H9 (cell line): ENCODE measurements at places on chromosomes 7 and 10.
A peak's percentile ranks its signal among the peaks of the same experiment; 100 is the strongest.

- no peak for DNase-seq
Observed at GRCh38 chr10:61068471-61068870, 124.5 kb upstream of the RHOBTB1 start.

DNA sequence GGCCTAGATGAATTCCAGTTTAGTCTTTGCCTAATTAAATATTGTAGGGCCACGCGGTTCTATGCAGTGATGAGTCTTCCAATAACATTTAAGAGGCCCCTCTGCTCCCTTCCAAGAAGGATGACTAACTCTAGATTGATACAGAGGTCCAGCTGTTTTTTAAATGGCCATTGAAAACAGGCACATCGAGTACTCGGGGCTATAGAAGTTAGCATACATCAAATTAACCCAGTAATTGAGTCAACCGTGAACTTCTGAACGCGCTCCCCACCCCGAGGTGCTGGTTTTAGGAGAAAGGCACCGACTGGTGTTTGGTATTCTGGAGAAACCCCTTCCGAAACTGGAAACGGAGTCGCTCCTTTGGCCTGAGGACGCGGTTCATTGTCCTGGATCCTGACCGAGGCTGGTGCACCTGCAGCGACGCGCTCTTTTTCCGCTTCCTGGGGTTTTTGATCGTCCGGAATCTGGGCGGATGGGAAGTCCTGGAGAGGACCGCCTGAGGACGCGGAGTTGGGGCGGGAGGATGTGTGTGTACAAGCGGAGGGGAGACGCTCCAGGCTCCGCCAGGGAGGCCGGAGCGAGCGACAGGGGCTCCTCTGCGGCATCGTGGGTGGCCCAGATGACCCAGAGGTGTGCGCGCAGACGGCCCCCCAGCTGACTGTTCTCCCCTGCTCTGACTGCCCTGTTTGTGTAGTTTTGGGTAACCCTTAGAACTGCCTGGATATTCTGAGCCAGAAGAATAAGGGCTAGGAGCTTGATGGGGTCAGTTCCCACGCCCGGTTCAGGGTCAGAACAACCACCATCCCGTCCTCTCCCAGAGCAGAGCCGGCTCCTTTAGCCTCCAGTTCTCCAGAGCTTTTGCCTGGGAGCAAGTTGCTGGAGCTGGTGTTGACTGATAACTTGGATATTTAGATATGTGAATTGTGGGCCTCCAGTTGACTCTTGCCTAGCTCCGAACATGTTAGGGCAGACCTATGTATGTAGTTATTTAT lies 711 bp downstream of the FAM221A start:
- peak; percentile 86 for DNase-seq

GRCh38 chr7:92025260-92025659 lies 84.6 kb downstream of the AKAP9 start:
- no peak for DNase-seq

- DNase-seq: no peak
Observed at GRCh38 chr7:93178213-93178612, 30.0 kb upstream of the SAMD9L start.

DNA sequence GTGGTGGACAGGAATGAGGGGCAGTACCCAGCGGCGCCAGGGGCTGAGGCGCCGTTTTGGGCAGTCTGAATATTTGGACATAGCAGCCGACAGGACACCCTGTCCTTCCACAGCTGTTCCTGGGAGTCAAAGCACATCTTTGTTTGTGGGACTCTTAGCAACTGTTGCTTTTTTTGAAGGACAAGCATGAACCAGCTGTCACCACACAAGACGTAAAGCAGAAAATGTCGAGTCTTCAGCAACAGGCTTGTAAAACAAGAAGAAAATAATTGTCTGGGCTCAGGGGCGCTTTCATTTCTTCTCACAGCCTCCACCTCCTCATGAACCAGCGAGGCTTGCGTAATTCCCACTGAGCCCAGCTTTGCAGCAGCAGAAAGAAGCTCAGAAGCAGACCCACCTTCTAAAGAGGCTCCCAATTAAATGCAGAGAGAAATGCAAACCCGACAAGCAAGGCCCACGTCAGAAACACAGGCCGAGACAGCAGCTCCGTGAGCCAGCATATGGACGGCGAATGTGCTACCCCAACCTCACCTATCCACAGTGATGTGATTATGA lies 68.9 kb upstream of the DNAAF5 start:
- DNase-seq: no peak

DNA sequence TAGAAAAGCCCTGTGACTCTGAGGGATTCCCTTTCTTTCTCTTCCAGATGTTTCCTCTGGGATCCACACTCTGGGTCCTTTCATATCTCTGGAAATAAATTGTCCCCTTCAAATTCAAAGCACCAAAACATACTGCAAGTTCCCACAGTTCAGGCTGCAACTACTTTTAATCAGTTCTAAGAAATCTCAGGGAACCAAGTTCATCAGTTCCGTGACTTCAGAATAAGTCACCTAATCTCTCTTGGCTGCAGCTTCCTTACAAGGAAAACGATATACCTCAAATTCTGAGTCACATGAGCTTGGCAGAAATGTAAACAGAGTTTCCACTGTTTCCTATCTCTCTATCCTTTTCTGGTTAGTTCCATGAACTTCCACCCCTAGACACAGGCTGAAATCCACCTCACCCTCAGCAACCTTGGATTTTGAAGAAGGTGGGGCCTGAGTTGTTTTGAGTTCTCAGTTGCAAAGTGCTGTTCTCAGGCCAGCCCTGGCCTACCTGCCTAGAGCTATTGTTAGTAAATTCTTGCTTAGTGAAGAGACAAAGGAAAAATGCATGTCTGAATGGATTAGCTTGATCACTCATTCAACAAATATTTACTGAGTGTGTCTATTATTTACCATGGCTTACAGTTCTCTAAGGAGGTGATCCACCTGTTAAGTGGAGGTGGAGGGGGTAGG lies 59.3 kb upstream of the IL6 start:
- DNase-seq: peak; percentile 77

GRCh38 chr7:149188637-149189259 lies 6.6 kb upstream of the ZNF282 start:
- no peak for DNase-seq

GRCh38 chr10:101580486-101581399 lies 7.3 kb downstream of the POLL start:
- DNase-seq: no peak

DNA sequence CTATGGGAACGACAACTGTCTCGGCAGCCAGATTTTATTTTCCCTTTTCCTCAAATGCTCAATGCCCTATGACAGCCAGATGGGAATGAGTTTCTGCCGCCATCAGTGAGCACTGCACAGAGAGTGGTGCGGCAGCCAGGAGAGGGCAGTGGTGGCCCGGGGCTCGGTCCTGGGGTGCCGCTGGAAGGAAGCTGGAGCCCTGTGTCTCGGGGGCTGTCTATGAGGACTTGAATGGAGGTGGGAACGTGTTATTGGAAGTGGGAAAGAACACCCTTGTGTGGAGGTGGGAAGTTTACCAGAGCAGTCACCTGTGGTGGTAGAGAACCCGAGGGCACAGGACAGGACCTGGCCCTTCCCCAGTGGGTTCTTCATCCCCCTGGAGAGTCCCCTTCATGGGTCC lies 35.8 kb downstream of the JAKMIP3 start:
- DNase-seq: peak; percentile 34

DNA sequence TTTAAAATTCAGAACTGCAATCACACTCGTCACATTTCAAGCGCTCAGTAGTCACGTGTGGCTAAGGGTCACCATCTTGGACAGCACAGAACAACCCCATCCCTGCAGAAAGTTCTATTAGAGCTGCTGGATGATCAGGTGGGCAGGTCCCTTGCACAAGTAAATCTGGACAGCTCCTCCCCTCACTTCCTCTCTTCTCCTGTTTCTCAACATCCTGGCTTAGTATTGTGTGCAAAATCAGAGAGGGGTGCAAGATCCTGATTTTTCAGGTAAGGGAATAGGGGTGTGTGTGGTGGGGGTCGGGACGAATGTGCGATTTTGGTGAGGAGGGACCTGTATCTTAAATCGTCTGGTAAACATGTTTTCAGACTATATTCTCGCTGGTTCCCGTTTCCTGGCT lies at the start of gene GIMAP4:
Gene GIMAP4 (plus strand): TSS at position 222 of the 400 bp plus-strand sequence. CDS start 2,512 bp downstream, outside the sequence.
- DNase-seq: no peak

GRCh38 chr10:8300925-8301324 lies 246.4 kb downstream of the GATA3 start:
- no peak for DNase-seq

- no peak for DNase-seq
Observed at GRCh38 chr10:4622384-4622783, 203.6 kb upstream of the AKR1E2 start.

- DNase-seq: no peak
Observed at GRCh38 chr10:58189269-58189668, 78.4 kb downstream of the IPMK start.

DNA sequence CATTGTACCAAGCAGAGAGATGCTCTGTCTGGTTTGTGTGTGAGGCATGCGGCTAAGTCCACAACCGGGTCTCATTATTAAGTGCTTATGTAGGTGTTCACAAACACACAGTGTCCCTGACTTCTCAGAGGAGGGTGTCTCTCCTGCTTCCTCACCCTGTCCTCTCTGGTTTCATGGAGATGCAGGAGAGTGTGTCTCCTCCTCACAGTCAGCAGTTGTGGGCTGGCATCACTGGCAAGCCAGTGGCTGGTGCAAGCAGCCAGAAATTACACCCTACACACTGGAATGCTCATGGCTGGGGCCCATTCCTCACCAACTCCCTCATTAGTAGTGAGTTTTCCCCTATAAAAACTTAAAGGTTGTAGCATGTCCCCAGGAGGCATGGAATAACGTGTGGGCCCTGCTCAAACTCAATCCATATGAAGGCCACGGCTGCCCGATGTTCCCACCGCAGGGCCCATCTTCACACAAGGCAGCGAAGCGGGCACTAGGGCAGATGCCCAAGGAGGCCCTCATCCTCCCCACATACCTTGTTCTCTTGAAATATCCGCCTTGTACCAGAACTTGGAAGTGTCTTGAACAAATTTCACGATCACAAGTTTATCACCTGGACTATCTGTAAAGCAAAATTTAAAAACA lies 280.1 kb downstream of the TNS3 start:
- DNase-seq: no peak

DNA sequence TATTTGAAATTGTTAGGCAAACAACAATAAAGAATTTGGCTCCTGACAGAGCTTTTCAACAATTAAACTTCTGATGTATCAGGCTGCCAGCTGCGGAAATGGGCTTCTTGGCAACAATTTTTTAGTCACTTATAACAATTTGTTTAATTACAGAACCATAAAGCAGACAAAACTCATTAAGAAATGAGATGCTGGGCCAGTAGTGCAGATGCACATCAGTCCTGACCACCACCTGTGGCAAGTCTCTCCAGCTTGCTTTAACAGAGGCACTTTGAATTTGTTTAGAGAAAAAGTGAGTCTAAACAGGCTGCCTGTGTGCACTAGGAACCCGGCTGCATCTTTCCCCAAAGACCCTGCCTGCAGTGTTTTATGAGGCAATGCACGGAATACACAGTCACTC lies 1124.4 kb downstream of the NXPH1 start:
- DNase-seq: no peak

DNA sequence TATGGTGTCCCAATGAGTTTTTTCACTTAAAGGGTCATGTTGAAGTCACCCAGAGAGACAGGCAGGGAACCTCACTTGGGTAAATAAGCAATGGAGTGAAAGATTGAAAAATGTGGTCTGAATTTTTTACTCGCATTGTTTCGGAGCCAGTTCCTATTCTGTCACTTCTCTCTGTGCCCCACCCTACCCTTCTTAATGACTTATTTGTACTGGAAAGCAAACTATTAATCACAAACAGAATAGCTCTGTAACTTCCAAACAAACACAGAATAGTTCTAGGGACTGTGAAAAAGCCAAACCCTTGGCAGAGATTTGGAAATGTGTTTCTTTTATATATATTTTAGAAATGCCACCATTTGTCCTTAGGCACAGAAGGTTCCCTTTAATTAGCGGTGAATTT lies 76.0 kb downstream of the LRMDA start:
- DNase-seq: no peak

GRCh38 chr10:124974131-124974530 lies 32.2 kb downstream of the ZRANB1 start:
- no peak for DNase-seq

- DNase-seq: no peak
Observed at GRCh38 chr7:30968294-30968693, 4.5 kb downstream of the GHRHR start.

DNA sequence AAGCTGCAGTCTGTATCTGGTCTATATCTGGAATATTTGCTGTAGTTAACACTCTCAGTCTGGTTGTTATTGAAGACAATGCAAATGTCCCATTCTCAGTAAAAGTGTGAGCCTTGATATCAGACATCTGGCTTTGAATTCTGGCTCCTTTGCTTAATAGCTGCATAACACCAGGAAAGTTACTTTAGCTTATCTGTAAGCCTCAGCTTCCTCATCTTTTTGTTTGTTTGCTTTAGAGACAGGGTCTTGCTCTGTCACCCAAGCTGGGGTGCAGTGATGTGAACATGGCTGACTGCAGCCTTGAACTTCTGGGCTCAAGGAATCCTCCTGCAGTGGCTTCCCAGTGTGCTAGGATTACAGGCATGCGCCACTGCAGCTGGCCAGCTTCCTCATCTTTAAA lies 41.3 kb downstream of the CNNM2 start:
- DNase-seq: no peak

DNA sequence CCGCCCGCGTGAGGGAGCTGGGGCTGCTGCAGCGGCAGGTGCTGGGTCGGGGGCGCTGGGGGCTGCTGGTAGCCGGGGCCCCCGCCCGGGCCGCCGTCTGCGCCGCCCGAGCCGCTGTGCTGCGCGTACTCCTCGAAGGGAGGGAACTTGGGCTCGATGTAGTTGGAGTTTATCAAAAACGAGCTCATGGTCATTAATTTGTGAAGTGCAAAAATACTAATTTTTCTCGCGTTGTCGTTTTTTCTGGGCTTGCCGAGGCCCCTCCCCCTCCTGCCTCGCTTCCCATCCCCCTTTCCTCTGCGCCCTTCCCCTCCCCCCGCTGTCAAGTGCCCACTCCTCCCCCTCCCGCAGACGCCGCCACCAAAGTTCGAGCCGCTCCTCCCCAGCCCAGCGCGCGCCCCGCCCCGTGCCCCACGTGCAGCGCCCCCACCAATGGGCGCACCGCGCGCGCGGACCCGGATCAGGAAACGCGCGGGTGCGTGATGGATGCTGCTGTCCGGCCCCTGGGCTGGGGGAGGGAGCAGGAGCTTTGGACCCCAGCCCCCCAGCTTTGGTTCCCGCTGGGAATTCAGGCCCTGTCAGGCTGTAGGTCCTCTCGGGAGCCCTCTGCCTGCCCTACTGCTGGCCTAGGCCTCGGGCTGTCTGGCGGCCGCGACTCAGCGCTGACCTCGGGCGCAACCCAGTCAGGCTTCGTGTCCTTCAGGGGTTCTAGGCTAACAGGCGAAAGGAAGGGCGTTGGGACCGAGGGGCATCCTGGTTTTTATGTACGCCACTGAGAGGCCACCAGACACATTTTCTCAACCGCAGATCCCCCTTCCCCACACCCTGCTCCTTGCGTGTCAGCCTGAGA lies at the start of gene HOXA4:
Gene HOXA4 (minus strand): TSS at position 218 of the 850 bp plus-strand sequence. CDS start 24 bp downstream, at position 194.
- peak; percentile 88 for DNase-seq
